Activated T-cell treated with anti-CD3 and anti-CD28 coated beads for 48 hours (primary cell): ENCODE measurements at places on chromosomes 7 and 10.

DNA sequence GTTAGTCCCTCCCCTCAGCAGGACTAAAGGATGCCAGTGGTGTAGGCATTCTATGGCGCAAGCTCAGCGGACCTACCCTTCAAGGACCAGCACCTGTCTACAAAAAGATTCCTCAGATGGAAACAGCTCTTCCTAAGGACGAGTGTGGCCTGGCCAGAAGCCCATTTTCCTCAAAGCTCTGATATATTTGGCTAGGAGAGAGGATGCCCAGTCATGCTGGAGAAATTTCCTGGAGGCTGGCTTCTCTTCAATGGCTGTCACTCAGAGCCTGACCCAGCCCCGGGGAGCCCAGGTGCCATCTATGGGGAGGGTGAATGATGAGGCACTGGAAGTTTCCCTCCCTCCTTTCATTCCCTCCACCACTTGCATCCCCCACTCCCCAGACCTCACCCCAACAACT lies 111.5 kb downstream of the PLXNA4 start:
- DNase-seq: no peak

GRCh38 chr7:30863706-30864035 lies 48.0 kb upstream of the AQP1 start:
- no peak for DNase-seq

DNA sequence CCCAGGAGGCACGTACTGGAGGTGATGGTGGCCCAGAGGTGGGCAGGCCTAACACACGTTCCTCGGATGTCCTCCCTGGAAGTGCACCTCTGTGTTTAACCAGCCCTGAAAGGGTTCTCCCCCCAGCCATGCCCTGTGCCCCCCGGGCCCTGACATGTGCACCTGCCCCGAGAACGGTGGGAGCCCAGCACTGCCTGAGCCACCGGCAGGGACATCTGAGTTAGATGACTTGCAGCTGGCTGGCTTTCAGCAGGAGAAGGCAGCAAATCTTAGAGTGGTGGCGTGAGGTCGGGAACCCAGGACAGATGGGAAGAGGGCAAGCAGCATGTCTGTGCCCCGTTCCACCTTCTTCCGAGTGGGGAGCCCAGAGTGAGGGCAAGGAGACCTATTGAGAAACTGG lies 291.8 kb downstream of the TCERG1L start:
- no peak for DNase-seq

- DNase-seq: peak; percentile 37
These were observed 29.7 kb downstream of the TRIM8 start for GRCh38 chr10:102673819-102674511.

DNA sequence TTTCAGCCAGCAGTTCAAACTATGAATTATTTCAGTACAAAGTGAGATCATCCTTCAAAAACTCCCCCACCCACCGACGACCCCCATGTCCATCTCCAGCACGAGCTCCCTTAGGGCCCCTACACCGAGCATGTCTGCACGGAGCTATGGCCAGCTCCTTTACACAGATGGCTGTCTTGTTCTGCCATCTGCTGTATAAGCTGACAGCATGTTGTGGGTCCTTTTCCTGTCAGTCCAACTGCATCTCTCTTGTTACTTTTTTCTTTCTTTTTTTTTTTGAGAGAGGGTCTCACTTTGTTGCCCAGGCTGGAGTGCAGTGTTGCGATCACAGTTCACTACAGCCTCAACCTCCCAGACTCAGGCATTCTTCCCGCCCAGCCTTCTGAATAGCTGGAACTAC lies 21.6 kb downstream of the NPC1L1 start:
- DNase-seq: no peak

GRCh38 chr10:16341637-16342036 lies 95.2 kb upstream of the PTER start:
- no peak for DNase-seq
